ENCODE measurements at places on chromosomes 4 and X.

DNA sequence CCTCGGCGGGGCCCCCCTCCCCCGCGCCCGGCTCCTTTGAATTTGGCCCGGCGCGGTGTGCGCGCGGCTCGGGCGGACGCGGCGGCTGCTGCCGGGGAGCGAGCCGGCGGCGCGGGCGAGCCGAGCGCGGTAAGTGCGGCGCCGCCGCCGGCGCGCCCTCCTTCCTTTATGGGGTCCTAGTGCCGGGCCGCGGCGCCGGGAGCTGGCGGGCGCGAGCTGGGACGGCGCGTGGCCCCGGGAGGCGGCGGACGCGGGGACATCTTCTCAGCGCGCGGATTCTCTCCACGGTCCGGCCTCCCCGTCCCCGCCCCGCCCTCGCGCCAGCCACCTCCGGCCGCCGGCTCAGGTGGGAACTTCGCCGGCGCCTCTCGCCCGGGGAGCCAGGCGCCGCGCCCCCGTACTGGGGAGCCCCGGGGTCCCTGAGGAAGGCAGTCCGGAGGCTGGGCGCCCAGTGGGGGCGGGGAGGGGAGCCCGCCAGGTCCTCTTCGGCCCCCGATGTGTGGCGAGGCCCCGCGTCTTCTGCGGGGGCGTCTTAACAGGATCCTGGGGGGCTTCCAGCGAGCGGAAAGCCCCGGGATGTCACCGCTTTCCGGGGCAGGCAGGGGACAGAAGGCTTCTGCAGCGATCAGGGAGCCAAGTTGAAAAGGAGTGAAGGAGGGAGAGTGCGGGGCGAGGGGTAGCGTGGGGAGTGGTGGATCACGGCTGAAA is 98.4 kb upstream of the TENM3 start:
- peaks cover 44% of the 10 kb centered on the region for H3K4me1 ChIP-seq
- peaks cover 27% of the 10 kb centered on the region for H3K27me3 ChIP-seq
- no peak overlapping the region for H3K27ac ChIP-seq
- DNase-seq: peak; percentile 77

- no peaks in the 10 kb centered on the region for H3K4me1 ChIP-seq
- H3K27ac ChIP-seq: no peak overlapping the region
- H3K27me3 ChIP-seq: no peaks in the 10 kb centered on the region
- H3K4me3 ChIP-seq: no peak overlapping the region
These were observed 996.9 kb upstream of the GRIA3 start for GRCh38 chrX:122187069-122187713.

DNA sequence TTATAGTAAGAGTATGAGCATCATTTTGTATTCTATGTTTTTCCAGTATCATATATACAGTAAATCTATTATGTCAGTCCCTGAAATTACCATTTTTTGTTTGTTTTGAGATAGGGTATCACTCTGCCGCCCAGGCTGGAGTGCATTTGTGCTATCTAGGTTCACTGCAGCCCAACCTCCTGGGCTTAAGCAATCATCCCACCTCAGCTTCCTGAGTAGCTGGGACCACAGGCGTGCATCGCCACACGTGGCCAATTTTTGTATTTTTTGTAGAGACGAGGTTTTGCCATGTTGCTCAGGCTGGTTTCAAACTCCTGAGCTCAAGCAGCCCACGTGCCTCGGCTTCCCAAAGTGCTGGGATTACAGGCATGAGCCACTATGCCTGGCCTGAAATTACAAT is 85.6 kb downstream of the ZNF330 start:
- no peak overlapping the region for H3K27ac ChIP-seq
- DNase-seq: no peak
- no peaks in the 10 kb centered on the region for H3K36me3 ChIP-seq
- H3K27me3 ChIP-seq: no peaks in the 10 kb centered on the region
- H3K4me3 ChIP-seq: no peak overlapping the region

GRCh38 chrX:397575-397974 is 10.9 kb upstream of the PPP2R3B start:
- no peaks in the 10 kb centered on the region for H3K27me3 ChIP-seq
- H3K27ac ChIP-seq: 0 out of 2 replicates have a peak overlapping the region, but pooled peaks have one; percentile 3
- H3K4me1 ChIP-seq: no peaks in the 10 kb centered on the region

GRCh38 chrX:11698702-11699101 is 33.0 kb upstream of the ARHGAP6 start:
- H3K36me3 ChIP-seq: no peaks in the 10 kb centered on the region
- no peak overlapping the region for H3K27ac ChIP-seq
- no peak for DNase-seq
- H3K4me1 ChIP-seq: no peaks in the 10 kb centered on the region
- no peak overlapping the region for H3K4me3 ChIP-seq

GRCh38 chr4:139564502-139564901 is 8.5 kb upstream of the SETD7 start:
- no peaks in the 10 kb centered on the region for H3K36me3 ChIP-seq
- peaks cover 15% of the 10 kb centered on the region for H3K4me1 ChIP-seq
- no peak overlapping the region for H3K4me3 ChIP-seq
- H3K27me3 ChIP-seq: peaks cover 9% of the 10 kb centered on the region
- H3K27ac ChIP-seq: no peak overlapping the region
- DNase-seq: peak; percentile 41

- no peaks in the 10 kb centered on the region for H3K27me3 ChIP-seq
- no peaks in the 10 kb centered on the region for H3K36me3 ChIP-seq
- no peak overlapping the region for H3K27ac ChIP-seq
- DNase-seq: no peak
These were observed 47.0 kb downstream of the MOSPD2 start for GRCh38 chrX:14920196-14920595.

DNA sequence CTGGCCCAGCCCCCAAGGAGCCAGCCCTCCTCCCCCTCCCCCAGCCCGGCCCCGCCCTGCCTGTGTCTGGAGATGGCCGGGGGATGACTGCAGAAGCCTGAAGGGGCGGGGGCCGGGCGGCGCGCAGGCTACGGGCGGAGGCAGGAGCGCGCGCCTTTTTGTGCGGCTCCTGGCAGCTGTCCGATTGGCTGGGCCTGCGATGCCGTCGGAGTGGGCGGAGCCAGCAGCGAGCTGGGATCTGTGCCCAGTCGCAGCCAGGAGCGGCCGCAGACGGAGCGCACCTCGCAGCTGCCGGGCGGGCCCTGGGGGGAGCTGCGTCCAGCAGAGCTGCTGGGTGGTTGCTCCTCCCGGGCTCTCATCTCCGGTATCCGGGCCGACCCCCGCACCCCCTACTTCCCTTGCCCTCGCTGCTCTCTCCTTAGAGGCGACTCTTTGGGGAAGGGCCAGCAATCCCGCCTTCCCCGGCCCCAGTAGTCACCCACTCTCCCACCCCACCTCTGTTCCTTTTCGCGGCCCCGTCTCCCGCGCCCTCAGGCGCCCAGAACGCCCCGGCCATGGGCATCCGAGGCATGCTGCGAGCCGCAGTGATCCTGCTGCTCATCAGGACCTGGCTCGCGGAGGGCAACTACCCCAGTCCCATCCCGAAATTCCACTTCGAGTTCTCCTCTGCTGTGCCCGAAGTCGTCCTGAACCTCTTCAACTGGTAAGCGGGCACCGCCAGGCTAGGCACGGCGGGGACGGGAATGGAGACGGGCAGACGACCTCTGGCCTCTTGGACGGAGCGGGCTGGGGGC is at the start of gene GABRQ:
Gene GABRQ, plus strand, starts transcription at position 247 of the 794 bp plus-strand sequence. Its CDS starts 308 bp downstream, at position 555.
- peak; percentile 87 for DNase-seq
- no peaks in the 10 kb centered on the region for H3K36me3 ChIP-seq
- peaks cover 20% of the 10 kb centered on the region for H3K27me3 ChIP-seq
- H3K27ac ChIP-seq: no peak within 1 kb of the TSS
- peaks cover 27% of the 10 kb centered on the region for H3K4me1 ChIP-seq
- H3K4me3 ChIP-seq: peak within 1 kb of the TSS; percentile 70

- no peak overlapping the region for H3K4me3 ChIP-seq
- H3K27me3 ChIP-seq: no peaks in the 10 kb centered on the region
- peaks cover 32% of the 10 kb centered on the region for H3K4me1 ChIP-seq
These were observed 323.6 kb downstream of the BCOR start for GRCh38 chrX:39773923-39774773.

DNA sequence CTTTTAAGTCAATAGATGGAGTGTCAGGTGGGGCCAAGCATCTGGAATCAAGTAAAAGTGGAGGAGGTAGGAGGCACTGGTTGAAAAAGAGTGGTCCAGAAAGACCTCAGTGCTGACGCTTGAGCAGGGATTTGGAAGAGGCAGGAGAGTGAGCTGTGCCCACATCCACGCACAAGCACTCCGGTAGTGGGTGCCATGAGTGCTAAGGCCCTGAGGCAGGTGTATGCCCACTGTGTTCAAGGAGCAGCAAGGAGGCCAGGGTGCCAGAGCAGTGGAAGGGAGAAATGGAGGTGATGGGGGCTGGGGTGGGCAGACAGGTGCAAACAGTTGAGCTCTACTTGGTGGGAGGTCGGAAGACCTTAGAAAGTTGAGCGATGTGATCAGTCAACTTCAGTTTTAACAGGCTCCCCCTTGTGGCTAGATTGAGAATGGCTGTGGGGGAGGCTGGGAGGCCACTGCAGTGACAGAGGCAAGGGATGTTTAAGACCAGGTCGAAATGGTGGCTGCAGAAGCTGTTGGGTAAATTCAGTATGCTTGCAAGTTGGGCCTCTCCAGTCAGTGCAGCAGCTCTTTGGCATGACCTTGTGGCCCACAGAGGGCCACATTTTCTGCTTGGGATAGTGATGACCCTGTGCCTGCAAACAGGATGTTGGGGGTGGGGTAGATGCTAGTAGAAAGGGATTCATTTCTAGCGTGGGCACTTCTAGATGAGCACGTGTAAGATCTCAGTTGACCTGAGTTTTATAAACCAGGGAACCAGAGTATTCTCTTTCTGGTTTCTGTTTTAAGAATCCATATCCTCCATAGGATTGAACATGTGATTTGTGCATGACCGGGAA is 12.7 kb downstream of the TKTL1 start:
- H3K27ac ChIP-seq: no peak overlapping the region
- no peaks in the 10 kb centered on the region for H3K4me1 ChIP-seq
- no peak overlapping the region for H3K4me3 ChIP-seq

DNA sequence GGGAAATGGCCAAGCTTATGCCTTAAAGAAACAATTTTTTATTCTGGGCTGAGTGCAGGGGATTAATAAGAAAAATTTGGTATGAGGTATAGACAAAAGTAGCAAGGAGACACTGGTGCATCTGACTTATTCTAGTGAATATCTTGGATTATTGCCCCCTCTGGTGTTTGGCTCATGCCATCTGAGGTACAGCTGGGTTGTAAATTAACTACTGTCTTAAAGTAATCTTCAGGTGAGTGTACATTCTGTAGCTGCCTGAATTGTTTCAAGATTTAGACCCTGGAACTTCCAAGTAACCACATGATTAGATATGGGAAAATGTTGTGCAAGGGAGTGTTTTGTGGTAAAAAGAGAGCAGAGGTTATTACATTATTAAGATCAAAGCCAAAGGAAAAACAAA is 988.7 kb downstream of the FAM133A start:
- no peak overlapping the region for H3K27ac ChIP-seq
- H3K4me1 ChIP-seq: no peaks in the 10 kb centered on the region
- H3K4me3 ChIP-seq: no peak overlapping the region
- H3K27me3 ChIP-seq: no peaks in the 10 kb centered on the region
- DNase-seq: no peak
- no peaks in the 10 kb centered on the region for H3K36me3 ChIP-seq

- H3K36me3 ChIP-seq: peaks cover 71% of the 10 kb centered on the region
- no peak for DNase-seq
- H3K27me3 ChIP-seq: no peaks in the 10 kb centered on the region
- no peaks in the 10 kb centered on the region for H3K4me1 ChIP-seq
- H3K4me3 ChIP-seq: no peak overlapping the region
- no peak overlapping the region for H3K27ac ChIP-seq
These were observed 8.2 kb downstream of the LYAR start for GRCh38 chr4:4281787-4282186.

DNA sequence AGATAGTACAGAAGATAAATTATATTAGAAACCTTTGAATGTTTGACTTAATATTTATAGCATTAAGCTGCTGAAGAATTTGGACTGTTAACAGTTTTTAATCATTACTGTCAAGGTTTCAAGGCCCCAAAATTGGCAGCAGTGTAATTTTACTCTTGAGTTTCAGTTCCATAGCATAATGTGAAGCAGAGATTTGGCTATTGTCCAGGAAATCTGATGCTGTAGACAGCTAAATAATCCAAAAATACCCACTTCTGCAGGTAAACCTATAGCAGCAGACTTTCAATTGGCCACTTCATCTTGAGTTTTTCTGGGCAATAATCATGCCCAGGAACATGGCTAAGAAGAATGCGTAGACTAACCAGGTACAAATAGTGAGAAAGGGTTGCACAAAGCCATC is 85.0 kb downstream of the RCHY1 start:
- DNase-seq: no peak
- H3K4me1 ChIP-seq: no peaks in the 10 kb centered on the region
- H3K27me3 ChIP-seq: no peaks in the 10 kb centered on the region
- H3K36me3 ChIP-seq: no peaks in the 10 kb centered on the region

- H3K4me1 ChIP-seq: peaks cover 7% of the 10 kb centered on the region
- no peaks in the 10 kb centered on the region for H3K36me3 ChIP-seq
- DNase-seq: no peak
These were observed 4.9 kb downstream of the BCAP31 start for GRCh38 chrX:153719238-153719637.

DNA sequence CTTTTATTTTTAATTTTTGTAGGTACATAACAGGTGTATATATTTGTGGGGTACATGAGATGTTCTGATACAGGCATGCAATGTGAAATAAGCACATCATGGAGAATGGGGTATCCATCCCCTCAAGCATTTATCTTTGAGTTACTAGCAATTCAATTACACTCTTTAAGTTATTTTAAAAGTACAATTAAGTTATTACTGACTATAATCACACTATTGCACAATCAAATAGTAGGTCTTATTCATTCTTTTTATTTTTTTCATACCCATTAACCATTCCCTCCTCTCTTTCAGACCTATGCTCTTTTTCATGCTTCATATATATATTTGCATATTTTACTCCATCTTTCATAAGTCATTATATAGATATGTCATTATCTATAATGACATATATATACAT is 93.3 kb downstream of the MAGEB5 start:
- no peak overlapping the region for H3K27ac ChIP-seq
- H3K27me3 ChIP-seq: no peaks in the 10 kb centered on the region
- no peaks in the 10 kb centered on the region for H3K4me1 ChIP-seq
- H3K4me3 ChIP-seq: no peak overlapping the region
